NCI-H1436 treated with DMSO at 0.1 percent for 48 hours (cell line): ENCODE measurements at places on chromosomes 16 and 17.
A peak's percentile ranks its signal among the peaks of the same experiment; 100 is the strongest.

DNA sequence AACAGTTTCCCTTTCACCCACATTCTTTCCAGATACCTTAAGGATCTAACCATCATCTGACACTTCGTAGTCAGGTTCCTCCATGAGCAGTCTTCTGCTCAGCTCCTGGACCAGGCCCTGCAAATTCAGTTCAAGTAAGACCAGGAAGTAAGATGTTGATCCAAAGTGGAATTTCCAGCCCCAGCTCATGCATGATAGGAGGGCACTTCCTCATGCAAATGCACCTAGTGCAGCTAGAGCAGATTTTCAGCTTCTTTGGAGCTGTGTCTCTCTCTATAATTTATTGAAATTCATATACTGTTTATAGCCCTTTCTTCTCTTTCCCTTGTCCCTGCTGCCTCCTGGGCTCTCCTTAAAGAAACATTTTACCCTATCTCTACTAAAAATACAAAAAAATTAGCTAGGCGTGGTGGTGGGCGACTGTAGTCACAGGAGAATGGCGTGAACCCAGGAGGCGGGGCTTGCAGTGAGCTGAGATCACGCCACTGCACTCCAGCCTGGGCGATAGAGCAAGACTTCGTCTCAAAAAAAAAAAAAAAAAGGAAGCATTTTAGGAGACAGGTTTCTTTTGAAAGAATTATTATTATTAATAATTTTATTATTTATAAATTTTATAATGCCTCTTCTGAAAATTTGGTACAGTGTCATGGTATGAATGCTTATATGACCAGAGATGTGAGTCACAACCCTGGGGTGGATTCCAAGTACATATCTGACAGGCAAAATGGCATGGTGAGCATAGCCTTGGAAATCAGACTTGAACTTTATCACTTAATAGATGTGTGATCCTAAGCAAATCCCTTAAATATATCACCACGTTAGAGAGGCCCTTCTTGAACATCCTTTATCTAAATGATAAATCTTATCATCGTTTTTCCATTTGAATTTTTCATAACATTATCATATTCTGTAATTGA lies 94.3 kb downstream of the SSH2 start:
- DNase-seq, result no peak

- no peak for DNase-seq
Measured at GRCh38 chr17:57419940-57420550, 163.7 kb downstream of the MSI2 start.

GRCh38 chr17:67544364-67544955 lies 167.4 kb downstream of the PITPNC1 start:
- DNase-seq, result no peak

- no peak for DNase-seq
Measured at GRCh38 chr16:16124438-16124837, 98.9 kb downstream of the ABCC6 start.

- DNase-seq, result no peak
Measured at GRCh38 chr16:47916266-47916665, 239.5 kb downstream of the ABCC12 start.

DNA sequence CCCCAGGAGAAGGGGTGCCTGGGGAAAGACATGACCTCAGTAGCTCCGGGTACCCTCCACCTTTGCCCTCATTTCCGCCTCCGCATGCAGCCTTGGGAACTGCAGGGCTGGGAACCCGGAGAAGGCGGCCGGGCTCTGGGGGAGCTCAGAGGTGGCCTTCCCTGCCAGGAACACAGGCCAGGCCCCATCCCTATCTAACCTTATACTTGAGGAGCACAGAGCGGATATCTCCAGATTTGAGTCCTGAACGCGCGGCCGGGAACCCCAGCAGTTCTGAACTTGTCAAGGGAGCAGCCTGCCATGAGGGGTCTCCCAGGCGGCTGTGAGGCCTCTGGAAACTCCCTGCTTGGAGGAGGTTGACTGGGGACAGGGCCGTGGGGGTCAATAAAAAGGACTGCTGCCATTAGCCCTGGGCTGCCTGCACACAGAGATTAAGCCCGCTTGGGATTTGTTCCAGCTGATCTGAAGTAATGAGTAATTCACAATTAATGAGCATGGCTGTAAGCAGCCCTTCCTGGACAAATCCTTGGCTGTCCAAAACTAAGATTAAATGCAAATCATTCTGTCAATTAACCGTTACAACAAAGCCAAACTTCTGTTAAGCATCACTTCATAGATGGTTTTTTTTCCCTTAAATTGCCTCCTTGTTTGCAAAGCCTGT lies 26.3 kb upstream of the METRNL start:
- DNase-seq, result no peak

- DNase-seq, result no peak
Measured at GRCh38 chr17:14755002-14755401, 454.1 kb downstream of the HS3ST3B1 start.

- DNase-seq, result no peak
Measured at GRCh38 chr16:5214466-5214865, 116.9 kb upstream of the EEF2KMT start.

- DNase-seq, result no peak
Measured at GRCh38 chr16:9908613-9909012, 273.6 kb downstream of the GRIN2A start.

DNA sequence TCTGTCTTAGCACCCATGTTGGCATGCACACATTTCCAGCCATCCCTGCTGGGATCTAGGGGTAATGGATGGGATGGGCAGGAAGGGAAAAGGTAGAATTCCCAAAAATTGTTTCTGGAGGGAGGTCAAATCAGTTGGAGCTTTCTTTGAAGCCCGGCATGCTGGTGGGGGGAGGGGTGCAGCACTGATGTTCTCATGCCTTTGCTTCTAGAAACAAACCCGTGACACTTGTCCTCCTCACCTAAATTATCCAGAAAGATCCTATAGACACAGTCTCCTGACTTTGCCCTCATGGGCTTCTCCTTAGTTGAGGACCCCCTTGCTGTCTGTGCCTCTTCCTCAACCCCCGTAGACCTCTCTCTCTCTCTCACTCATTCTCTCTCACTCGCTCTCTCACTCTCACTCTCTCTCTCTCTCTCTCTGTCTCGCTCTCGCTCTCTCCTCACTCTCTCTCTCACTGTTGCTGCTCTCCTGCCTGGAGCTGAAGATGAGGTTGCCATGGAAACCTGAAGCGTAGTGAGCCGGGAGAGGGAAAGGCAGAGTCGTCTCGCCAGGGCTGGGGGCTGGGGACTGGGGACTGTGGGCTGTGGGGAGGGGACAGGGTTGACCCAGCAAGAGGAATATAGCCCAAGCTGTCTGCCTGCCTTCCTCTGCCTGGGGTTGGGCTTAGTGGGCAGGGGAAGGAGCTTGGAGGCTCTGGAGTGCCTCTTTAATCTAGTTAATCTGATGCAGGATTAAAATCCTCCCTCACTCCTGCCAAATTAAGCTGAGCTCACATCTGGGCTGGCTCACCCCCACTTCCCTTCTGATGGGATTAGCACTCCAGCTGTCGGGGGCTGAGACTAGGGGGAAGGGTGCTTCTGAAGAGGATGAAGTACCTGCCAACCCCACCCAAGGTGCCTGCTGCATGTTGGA lies 16.1 kb downstream of the LASP1 start:
- DNase-seq, result no peak

DNA sequence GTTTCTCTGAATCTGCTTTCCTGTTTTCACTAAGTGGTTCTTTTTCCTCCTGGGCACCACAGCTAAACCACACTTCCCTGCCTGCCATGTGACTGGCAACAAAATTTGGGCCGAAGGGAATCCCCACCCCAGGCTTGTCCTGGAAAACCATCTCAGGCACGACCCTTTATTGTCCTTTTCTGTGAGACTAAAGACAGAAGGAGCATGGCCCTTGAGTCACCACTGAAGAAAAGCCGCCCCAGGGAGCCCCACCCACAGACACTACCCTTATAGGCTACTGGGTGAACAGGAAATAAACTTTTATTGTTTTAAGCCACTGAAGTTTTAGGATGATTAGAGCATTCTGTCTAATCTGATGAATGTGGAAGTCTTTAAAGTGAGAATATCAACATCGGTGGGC lies 88.6 kb upstream of the BRD7 start:
- DNase-seq, result no peak

DNA sequence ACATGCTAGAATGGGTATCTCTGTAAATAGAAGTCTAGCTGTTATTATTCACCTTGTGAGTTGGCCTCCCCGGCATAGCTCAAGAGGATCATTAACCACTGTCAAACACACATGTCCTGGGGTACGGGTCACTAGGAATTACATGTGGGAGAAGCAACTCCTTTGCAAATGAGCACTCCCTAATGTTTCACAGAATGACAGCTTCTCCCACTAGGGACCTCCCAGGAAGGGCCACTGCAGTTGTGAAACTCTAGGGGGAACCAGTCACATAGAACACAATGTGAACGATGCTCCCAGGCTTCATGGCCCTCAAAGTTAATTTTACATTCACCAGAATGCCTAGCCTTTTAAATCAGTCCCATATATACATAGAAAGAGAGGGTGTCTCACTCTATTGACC lies 12.4 kb upstream of the ZNF19 start:
- DNase-seq, result no peak

GRCh38 chr17:38685491-38685890 lies 10.7 kb upstream of the EPOP start:
- no peak for DNase-seq

DNA sequence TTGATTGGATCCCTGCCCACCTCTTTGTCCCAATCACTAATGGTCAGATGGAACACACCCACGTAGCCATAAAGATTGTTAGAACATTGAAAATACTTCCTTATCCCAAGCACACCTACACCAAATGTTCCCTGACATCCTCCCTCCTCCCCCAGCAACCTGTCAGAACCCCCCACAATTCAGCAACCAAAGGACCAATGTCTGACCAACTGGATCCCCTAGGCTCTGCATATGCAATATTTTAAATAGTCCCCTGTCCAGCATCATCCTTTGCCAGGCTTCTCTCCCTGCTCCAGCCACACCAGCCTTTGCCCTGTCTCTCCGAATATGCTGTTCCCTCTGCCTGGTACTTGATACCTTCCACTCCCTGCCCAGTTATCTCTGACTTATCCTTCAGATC lies 54.9 kb upstream of the CES5A start:
- no peak for DNase-seq

GRCh38 chr16:61715393-61715792 lies 320.8 kb downstream of the CDH8 start:
- DNase-seq, result no peak

DNA sequence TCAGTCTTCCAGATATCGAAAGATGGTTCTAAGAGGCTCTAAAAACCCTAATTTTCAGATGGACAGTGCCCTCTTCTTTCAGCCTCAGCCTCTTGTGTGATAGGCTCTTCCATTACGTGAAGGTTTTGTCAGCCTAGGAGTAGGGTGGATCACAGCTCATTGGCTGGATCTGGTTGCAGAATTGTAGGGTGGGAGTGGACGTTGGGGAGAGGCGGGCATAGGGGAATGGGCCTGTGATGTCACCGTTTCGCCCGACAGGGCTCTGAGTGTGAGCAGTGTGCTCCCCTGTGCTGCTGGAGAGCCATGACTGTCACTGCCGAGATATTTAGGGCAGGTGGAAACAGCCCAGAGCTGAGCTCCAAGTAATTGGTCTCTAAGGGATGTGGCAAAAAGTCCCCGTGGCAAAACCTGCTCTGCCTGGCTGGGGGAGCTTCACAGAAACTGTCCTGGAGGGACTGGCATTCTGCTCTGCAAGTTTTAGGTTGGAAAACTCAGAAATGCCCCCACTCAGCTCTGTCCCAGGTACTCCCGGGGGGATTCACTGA lies 6.2 kb upstream of the WFIKKN1 start:
- DNase-seq, result no peak

DNA sequence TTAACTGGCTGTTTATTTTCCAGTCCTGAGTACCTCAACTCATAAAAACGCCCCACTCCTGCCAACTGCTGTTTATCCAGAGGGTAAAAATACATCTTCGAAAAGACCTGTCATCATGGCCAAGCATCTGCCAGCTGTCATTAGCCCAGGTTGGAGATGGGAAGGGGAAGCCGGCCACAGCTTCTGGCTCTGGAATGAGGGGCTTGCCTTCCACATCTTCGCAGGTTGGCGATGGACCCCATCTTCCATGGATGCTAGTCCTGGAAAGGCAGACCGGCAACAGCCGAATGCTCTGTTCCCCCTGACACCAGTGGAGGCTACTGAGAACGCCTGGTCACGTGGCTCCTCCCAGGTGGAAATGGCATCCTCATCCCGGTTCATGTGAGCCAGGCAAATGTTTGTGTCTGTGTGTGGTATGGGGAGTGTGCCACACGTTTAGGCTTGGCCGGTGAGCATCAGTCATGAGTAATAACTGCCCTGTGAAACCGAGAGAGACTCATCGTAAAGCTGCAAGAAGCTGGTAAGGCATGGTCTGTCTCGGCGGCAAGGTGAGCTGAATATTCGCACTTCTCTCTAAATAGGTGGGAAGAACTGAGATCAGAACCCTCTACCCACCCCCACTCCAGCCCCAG lies 420 bp upstream of the KRTAP17-1 start:
- no peak for DNase-seq

DNA sequence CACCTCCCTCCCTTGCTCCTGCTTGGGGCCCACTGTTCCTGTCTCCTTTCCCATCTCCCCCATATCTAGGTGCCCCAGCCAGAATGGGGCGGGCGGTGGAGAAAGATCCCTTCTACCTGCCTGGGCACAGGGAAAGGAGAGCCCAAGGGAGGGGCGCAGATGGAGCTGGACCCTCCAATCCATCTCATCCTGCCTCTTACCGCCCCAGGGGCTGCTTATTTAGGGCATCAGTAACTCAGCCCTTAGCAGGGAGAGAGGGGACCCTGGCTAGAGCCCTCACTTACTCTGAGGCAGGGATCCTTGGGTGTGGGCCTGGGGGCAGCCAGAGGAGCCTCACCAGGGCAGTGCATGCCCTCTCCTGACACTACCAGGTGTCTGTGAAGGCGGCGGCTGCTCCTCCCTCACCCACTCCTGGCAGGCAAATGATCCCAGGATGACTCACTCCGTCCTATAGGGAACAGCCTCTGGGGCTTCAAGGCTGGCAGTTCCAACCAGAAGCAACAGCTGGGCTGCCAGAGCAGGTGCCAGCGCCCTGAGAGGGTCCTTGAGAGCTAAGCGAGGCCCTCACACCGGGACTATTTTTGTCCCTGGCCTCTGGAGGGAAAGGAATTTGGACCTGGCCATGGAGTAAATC lies 16.3 kb upstream of the BCAR1 start:
- DNase-seq, result peak; percentile 15

DNA sequence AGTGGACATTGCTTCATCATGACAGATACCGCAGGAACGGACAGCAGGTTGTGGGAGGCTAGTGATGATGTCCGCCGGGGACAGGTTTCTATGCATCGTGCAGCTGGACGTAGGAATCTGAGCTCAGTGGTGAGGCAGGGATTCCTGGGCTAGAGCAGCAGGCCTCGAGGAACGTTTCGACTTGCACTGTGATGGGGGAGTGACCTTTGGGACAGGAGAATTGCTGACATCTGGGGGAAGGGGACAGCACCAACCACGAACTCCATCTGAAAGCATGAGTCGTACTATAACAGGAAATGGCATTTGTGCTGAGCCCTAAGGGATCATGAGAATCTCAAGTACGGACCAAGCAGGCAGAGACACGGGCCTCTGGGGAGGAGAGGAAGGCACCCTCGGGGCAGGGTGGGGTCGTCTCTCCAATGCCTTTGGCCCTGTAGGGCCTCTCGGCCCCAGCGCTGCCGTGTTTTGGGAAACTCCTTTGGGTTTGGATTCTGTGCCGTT lies 65.8 kb upstream of the ENDOV start:
- DNase-seq, result no peak

GRCh38 chr16:35391328-35391727 lies 1931.9 kb downstream of the TP53TG3F start:
- DNase-seq, result no peak

GRCh38 chr17:79988185-79988971 lies 47.3 kb downstream of the TBC1D16 start:
- DNase-seq, result no peak

- no peak for DNase-seq
Measured at GRCh38 chr16:50340578-50340977, 28.2 kb downstream of the BRD7 start.

GRCh38 chr17:16298140-16298662 lies 55.1 kb downstream of the CENPV start:
- DNase-seq, result no peak
